OCI-LY7 (cell line): ENCODE measurements at places on chromosomes 2 and 18. TPM values are rescaled to one million over a fixed set of nuclear protein-coding genes. Genes with fewer than 3 reads are reported as not detected.

The MYCN gene
- not detected in 2 replicates for total RNA-seq

The C1GALT1C1L gene
- total RNA-seq, result not detected in 2 replicates

DNA sequence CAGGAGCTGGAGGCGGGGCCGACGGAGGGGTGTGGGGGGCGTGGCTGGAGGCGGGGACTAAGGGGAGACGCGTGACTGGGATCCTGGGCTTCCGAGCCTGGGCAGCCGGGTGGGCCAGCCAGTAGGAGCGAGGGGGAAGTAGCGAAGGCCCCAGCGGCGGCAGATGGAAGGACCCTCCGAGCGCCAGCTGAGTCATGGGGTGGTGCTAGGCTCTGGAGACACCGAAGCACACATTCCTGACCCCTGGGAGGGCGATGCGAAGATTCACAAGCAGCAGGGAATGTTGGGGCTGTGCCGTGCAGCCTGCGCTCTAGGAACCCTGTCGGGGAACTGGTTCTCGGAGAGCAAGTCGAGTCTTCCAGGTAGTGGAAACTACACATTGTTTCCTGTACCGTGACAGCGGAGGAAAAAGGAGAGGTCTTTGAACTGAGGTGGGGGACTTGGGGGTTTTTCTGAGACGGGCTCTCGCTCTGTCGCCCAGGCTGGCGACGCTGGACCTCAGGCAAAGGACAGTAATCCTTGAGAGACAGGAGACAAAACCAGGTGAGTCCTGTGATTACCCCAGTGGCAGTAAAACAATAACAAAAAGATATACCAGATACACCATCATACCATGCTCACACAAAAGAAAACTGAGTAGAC, 650 bp upstream of the AFG3L2 start:
- no peak for DNase-seq

The ZAP70 gene
- total RNA-seq, result 39.8 and 40.8 TPM in 2 replicates

- DNase-seq, result no peak
Observed at GRCh38 chr2:230732914-230733401, 20.3 kb downstream of the CAB39 start.

DNA sequence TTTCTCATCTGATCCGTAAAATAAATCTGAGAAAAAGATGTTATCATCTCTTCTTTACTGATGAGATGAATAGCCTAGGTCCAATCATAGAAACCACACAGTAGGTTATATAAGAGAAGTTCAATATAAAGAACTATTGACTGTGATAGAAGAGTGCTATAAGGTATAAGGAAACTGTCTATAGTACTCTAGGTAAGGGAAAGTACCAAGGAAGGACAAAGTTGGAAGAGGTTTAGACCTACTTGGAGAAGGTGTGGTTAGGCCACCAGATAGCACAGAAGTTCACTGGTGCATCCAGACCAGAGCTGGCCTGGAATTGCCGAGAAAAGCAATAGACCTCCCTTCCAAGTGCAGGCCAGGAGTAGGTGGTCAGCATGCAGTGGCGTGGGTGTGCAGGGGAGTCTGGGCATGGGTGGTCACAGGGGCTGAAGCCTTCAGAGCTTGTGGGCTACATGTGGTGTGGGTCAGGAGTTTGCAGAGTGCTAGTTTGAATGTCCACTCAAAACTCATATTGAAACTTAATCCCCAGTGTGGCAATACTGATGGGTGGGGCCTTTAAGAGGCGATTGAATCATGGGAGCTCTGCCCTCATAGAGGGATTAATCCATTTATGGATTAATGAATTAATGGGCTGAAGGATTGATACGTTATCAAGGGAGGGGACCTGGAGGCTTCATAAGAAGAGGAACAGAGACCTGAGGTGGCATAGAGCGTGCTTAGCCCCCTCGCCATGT, 86.3 kb downstream of the ALPK2 start:
- DNase-seq, result no peak

- DNase-seq, result no peak
Observed at GRCh38 chr18:63236921-63237846, 82.4 kb downstream of the BCL2 start.

- DNase-seq, result no peak
Observed at GRCh38 chr2:205511641-205512040, 170.7 kb upstream of the NRP2 start.

DNA sequence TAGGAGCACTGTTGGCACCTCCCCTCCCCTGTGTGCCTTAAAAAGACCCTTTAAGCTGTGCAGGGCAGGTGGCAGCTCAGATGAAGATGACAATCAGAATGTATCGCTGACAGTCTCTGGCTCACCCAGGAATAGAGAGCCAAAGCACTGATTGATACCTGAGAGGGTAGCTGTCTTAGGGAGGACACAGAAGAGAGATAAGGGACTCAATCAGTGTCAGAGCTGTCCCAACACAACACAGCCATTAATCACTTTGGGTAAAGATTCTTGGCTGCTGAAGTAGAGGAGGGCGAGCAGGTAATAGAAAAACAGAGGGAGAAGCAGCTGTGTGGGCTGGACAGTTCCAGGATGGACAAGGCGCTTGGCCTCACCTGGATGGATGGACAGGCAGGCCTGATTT, 124.9 kb downstream of the NRP2 start:
- DNase-seq, result no peak

DNA sequence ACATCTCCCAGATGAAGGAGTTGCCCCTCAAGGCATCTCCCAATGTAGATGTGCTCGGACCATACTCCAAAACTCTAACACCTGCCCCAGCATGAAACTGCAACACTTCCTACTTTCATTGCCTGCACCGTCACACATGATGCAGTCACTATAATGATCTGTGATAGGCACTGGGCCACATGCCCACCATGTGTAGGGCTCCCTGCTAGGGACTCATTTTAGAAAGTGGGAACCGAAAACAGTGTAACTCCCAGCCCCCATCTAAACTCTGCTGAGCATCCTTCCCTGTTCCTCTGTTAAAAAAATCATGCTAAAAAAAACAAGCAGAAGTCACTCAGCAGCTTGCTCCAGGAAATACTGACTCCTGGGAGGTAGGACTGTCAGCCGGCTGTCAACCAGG, 496.1 kb upstream of the RAB6C start:
- DNase-seq, result peak; percentile 80

The EPHA4 gene
- total RNA-seq, result 0.23 TPM in 1 of 2 replicates, not detected in the other

DNA sequence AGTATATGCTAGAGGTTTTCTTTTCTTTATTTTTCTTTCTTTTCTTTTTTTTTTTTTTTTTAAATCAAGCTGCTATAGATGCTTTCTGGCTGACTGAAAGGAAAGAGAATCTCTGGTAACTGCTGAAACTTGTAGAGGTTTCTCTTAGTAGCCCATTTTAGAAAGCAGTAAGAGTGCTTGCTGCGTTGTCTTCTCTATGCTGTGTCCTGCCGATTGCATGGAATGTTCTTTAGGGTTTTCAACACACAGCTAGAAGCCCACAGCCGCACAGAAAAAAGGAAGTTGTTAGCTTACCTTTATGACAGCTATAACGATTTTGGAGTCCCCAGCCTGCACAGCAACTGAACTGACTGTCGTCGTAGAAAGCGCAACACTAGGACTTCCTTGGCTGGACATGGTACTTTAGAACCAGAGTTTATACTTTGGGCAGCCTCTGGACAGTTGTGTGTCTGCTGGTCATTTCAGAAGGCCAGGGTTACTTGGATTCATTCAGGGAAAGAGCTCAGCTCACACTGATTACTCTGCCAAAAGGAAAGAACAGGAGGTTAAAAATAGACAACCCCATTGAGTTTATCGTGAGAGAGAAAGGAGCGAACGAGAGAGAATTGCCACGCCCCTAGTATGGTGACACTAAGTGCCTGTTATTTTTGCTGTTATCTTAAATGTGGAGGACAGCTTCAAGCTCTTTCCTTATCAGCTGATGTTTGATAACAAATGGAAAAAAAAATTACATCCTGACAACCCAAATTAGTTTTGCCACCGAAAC, at the start of gene CCDC141:
TSS of gene CCDC141 (minus strand) at position 592 of the 766 bp plus-strand sequence. CDS start at position 396, 196 bp downstream.
- peak; percentile 24 for DNase-seq

The CCDC93 gene
- 50.0 and 53.8 TPM in 2 replicates for total RNA-seq

- DNase-seq, result no peak
Observed at GRCh38 chr2:120901201-120901600, 165.5 kb downstream of the GLI2 start.

GRCh38 chr2:217366966-217367365, 507.1 kb upstream of the TNP1 start:
- DNase-seq, result no peak

- no peak for DNase-seq
Observed at GRCh38 chr2:149731079-149731478, 143.5 kb upstream of the MMADHC start.

The PKDCC gene
- not detected in 2 replicates for total RNA-seq
